ENCODE measurements at places on chromosomes 2 and 18.

DNA sequence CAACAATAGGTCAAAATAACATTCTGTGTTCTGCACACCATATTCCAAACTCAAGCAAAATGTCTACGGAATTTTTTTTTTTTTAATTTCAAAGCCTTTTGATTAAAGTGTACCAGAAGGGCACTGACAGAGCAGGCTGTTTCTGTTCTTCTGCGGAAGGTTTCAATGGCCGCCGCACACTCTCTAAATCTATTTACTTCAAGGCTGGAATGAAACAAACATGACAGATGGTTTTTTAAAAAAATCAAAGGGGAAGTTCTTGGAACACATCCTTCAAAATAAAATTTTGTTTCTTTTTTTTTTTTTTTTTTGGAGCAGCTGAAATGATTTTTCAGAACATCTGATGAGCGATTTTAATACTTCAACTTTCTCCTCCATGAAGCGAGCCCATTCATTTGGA is 259.1 kb downstream of the TXNL1 start:
- DNase-seq = no peak

GRCh38 chr2:61937886-61938285 is 32.4 kb downstream of the COMMD1 start:
- DNase-seq = no peak

DNA sequence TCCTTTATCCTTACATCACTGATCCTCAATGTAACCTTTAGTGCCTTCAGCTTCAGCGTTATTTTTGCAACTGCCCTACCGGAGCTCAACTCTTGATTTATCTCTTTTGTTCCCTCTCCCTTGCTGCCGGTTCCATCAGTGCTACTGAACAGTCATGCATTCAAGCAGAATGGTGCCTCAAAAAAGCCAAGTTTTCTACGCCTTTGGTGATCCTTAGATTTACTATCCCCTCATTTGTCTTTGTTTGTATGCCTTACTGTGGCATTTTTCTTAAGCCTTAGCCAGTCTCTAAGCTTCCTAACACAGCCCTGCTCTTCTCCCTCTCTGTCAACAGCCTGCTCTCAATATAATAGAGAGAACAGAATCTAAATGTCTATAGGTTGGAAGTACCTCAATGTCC is 847.7 kb downstream of the CPS1 start:
- DNase-seq = no peak

DNA sequence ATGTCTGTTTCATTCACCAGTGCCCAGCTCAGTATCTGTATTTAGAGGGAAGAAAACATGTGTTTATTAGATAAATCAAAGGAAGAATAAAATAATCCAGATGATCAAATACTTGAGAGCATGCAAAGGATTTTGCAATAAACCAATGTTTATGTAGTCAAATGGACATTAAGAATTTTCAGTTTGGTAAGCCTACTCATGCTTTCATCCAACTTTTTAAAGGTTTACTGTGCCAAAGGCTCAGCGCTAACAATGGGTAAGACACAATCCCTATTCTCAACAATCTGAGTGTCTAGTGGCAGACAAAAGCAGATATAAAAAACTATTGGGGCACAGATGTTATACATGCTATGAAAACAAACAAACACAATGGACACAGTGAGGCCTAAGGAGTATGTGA is 26.3 kb downstream of the GRB14 start:
- no peak for DNase-seq

GRCh38 chr18:10353791-10354190 is 100.6 kb upstream of the APCDD1 start:
- no peak for DNase-seq

GRCh38 chr2:33958591-33958990 is 359.5 kb upstream of the FAM98A start:
- DNase-seq = peak; percentile 8

GRCh38 chr2:46719487-46719886 is 196.1 kb downstream of the MCFD2 start:
- DNase-seq = no peak

DNA sequence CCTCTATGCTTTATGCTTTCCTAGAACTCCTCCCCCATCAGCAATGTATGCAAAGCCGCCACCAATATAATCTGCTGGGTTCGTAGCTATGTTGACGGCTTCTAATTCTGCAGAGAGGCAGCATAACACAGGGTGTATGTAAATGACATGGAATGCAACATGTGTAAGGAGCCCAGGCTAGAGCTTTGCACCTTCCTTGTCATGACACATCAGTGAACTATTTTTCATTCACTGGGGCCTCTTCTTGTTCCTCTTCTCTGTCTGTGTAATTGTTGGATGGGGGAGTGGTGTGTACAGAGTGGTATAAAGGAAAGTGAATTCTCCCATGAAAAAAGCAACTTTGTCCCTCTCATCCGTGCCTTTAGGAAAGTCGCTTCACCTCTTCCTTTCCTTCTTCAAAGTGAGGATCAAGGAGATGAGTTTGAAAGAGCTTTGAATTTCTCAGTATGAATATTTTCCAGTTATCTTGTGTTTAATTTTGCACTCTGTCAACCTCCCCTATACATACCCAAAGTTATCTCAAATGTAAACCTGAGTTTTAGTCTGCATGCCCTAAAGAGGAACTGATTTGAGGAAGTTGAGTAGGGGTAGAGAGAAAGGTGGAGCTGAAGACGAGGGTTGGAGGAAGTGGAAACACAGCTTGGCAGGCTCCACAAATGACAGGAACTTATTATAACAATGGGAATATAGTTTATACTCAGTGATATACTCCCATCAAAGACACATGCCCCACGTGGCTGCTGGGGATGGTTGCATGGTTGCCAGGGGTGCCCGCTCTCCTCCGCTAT is 74.9 kb upstream of the ARL4C start:
- no peak for DNase-seq

DNA sequence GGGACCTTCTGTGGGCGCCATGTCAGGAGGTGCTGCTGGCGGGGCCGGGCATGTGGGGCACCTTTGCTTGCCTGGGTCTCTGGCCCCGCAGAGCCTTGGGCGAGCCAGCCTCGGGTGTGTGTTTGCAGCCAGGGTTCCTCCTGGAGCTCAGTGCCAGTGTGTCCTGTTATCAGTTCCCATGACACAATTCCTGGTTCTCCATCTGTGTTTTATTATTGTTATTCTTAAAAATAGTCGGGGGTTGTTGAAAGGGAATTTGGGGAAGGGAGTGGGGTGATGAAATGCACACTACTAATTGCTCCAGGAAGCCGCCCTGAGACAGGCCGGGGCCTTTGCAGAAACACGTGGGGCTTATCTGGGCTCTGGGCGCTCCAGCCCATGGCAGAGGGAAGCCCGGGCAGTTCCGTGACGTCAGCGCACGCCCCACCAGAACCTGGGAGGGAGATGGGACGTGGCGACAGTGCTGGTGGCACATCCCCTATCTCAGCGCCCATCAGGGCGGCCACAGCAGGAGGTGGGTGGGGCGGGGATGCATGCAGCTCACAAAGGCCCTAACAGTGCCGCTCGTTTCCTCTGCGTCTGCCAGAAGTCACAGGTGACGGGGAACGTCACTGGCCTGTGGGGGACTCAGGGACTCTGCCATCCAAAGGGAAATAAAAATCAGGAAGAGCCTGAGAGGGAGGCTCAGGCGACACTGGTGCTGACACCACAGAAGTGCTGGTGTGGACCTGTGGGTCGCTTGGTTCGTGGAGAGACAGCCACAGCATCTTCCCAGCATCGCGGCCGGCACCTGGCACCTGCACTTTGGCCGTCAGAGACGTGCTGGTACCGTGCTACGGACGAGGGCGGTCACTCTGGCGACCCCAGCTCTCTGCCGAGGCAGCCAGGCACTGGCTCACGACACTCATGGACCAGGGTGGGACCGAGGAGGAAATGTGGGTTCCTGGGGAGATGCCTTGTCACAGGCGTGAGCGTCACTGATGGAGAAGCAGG is 131.0 kb downstream of the NFATC1 start:
- DNase-seq = no peak

DNA sequence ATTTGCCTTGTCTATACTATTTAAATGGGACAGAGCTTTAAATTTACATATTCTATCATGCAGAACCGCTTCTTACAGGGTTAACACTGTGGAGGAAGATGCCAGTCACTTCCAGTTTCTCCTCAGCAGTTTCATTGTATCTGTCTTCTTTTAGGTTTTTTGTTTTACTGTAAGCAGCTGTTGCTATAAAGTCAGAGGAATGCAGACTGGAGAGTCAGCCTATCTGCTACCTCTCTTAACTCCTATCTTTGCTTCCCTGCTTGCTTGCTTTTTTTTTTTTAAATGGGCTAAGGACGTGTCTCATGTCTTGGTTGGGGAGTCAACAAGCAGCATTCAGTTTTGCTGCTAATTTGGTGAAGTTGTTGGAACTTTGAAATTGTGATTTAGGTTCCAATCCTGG is 8.9 kb downstream of the EPC2 start:
- no peak for DNase-seq

DNA sequence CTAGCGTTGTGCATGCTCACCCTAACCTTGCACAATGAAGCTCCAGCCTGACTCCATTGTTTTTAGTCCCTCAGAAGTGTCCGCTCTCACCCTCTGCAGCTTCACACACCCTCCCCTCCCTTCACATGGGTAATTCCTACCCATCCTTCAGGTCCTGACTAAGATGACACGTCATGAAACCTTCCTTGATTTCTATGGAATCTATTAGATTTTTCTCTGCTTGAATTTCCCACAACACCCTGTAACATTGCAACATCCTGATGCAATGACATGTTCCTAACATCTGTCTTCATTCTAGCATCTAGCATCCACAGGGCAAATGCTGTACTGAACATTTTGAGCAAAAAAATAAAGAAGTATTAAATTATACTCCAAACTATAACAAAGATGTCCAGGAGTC is 77.0 kb upstream of the PID1 start:
- DNase-seq = no peak

- peak; percentile 87 for DNase-seq
Measured at GRCh38 chr2:64873472-64873924, 115.7 kb upstream of the SLC1A4 start.

- DNase-seq = no peak
Measured at GRCh38 chr2:145958611-145959010, 1438.7 kb upstream of the ZEB2 start.

DNA sequence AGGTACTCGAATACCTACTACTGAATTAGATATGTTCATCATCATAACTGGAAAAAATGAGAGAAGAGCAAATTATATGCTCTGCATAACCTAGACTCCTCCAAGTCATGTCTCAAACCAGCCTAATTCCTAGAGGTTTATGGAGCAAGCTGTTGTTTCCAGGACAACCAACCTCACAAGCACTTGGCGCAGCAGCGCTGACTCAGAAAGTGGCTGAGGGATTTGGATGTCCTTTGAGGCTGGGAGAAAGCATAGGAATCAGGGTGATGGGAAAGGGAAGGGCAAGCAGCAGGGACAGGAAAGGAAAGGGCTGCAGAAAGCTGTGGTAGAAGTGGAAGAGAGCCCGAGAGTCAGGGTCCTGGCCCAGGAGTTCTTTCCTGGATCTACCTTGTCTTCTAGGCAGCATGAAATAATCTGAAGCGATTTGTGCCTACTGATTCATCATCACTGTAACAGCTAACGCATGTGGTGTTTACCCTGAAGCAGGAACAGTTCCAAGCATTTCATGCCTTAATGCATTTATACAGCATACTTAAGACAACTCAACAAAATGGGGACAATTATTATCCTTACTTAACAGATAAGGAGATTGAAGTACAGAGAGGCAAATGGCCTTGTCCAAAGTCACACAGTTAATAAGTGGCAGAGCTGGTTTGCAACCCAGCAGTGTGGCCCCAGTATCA is 3.7 kb downstream of the PLEK start:
- peak; percentile 31 for DNase-seq

DNA sequence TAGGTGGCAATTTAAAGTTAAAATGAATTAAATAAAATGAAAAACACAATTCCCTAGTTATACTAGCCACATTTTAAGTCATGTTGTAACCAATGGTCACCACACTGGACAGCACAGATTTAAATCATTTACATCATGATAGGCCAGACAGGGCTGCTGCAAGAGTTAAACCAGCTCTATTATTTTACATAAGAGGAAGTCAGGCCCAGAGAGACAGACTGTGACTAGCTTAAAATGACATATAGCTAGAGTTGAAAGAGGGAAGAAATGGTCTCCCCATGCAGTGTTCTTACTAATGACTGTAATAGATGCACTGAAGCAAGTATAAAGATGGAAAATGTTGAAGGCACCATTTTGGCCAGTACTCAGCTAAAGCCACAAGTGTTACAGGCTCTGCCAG is 69.6 kb downstream of the SLC66A3 start:
- DNase-seq = no peak

DNA sequence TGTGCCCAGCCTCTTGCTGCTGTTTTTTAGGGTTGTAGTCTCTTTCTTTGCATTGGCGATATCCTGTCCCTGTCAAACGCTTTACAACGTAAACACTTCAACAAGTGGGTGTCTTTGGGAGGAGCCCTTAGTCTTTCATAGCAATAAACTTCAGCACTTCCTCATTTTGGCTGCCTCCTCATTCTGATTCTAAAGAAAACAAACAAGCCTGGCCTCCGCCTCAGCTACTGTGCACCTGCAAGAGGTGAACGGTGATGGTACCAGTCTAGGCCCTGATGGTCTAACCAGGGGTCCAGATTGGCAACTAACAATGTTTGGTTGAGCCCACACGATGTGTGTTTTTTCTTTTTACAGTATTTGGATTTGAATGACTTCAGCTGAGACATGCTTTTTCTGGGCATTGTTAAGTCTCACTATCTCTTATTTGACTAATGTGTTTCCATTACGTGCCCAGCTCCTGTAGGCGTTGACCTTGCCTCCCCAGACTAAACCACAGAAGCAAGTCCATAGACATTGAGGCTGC is 53.2 kb upstream of the CUL3 start:
- DNase-seq = no peak

- no peak for DNase-seq
Measured at GRCh38 chr2:72813841-72814240, 12.0 kb downstream of the EXOC6B start.

DNA sequence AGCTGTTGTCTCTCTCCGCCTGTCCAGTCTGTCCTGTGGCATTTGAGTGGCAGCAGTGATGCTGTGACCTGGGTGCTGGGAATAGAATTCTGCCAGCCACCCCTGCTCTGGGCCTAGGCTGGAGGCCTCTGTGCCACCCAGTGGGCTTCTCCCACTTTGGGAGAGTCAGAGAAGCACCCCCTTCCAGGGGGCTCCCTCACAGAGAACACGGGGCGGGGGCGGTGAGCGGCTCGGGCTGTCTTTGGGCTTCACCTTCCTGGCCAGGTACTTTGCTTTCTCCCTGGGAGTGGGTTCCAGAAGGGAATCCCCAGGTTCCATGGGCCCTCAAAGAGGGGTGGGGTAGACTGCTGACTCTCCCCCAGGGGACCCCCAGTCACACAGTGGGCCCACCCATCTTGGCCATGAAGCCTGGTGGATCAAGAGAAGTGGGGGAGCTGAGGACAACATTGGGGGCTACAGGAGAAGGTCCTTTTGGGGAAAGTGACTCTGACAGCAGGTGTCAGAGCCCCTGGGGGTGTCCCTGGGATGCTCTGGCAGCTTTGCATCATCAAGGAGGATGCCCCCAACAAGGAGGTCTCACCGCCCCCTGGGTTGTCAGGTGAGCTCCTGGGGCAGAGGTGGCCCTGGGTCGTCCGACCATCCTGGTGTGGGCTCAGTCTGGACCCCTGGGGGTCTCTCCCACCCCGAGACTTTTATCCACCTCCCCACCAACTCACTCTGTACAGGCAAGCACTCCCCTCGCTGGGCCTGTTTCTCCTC is 18.8 kb upstream of the BOK start:
- no peak for DNase-seq

Data from eye (tissue), 1 donor.